ENCODE measurements at places on chromosomes 1 and 21.

DNA sequence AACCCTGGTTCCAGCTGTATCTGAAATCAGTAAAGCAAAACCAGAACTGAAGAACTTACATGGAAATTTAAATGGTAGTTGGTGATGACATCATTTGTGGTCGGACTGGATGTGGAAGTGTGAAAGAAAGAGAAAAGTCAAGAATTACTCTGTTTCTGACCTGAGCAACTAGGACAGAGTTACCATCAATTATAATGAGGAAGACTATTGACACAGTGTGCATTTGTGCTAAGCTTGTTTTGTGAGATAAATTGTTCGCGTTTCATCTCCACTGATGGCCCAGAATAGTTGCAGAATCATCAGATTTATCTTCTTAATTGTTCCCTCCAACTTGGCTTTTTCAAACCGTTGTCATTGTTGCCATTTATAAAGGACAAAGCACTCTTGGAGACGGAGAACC lies 410.6 kb upstream of the DEPDC1 start:
- DNase-seq, result no peak

DNA sequence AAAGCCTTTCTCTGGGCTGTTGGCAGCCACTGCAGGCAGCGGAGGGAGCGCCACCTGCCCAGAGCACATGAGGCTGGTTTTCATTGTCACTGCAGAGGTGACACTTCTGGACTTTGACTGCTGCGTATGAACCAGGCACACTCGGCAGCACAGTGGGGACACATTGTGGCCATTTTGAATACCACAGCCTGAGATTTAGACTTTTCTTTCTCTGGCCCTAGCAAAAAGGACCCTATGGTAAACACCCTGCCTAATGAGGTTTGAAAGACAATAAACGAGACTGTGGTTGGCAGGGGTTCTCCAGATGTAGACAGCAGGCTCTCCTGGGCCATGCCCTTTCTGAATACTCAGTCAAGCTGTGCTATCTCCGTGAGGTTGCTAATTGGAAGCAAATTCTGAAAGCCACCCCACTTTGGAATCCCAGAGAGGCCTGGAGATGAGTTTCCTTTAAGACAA lies 12.0 kb upstream of the KCNE2 start:
- DNase-seq, result no peak

DNA sequence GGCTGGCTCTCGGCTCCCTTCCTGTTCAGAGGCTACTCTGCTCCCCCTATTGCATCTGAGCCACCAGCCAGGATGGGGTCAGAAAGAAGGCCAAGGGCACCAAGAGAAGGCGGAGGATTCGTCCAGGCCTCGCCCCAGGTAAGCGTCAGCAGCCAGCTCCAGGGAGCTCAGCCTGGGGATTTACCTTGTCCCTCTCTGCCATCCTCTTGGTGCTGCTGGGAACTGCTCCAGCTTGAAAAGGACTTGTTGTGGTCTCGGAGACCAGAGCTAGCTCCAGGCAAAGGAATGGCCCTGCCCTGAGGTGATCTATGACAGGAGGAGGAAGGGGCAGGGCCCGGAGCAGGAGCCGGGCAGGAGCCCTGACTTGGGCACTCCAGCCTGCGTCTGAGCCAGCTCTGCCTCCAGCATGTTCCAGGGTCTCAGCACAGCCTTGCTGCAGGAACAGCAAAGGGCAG lies 113.7 kb upstream of the IFFO2 start:
- DNase-seq, result no peak

DNA sequence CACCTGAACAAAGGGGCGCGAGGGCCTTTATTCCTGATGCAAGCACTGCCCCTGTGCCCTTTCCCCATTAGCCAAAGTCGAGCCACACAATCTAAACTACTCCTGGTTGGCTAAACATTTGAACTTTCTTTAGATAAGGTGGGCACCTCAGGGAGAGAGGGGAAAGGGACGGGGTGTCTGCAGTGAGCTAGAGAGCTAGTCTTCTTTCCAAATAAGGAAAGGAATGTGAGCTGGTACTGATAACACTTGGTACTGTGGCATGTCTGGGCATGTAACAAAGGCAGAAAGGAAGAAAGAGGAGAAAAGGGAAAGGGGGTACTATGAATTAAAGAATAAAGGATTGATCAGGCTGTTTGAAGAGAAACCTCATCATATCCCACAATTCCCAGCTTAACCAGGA lies 62.8 kb downstream of the OVGP1 start:
- DNase-seq, result no peak

- DNase-seq, result peak; percentile 70
Observed at GRCh38 chr1:118973531-118974137, 14.5 kb downstream of the TBX15 start.

DNA sequence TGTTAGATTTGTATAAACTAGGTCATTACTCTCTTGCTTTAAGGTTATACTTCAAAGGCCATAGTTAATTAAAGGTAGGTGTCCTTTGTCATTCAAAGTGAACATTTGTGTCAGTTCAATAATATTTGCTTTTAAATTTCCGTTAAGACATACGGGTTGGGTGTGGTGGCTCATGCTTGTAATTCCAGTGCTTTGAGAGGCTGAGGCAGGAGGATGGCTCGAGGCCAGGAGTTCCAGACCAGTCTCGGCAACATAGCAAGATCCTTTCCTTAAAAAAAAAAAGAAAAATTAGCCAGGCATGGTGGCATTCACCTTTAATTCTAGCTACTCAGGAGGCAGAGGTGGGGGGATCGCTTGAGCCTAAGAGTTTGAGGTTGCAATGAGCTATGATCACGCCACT lies 80.4 kb downstream of the KIF26B start:
- DNase-seq, result no peak

DNA sequence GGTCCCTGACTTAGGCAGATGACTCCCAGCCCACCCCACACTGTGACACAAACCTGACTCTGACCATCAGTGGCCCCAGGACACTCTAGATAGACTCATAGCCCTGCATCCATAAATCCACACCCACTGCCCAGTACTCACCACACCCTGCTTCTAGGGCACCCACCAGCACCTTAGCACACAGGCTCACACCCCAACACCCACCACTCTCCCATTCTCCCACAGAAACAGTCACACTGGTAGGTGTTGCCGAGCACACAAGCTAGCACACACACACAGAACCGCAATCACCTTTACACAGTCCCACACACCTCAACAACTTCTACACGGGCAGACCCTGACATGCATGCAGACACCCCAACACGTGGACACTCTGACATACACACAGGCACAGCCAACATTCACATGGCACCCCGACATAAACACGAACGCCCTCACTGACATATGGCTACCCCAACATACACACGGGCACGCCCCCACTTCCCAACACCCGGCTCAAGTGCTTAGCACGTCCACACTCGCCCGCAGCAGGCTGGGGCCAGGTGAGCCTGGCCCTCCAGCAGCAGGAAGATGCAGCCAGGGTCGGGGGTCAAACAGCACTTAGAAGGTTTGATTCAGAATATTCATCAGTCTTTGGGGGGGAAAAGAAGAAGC lies 105.5 kb upstream of the TARDBP start:
- no peak for DNase-seq

DNA sequence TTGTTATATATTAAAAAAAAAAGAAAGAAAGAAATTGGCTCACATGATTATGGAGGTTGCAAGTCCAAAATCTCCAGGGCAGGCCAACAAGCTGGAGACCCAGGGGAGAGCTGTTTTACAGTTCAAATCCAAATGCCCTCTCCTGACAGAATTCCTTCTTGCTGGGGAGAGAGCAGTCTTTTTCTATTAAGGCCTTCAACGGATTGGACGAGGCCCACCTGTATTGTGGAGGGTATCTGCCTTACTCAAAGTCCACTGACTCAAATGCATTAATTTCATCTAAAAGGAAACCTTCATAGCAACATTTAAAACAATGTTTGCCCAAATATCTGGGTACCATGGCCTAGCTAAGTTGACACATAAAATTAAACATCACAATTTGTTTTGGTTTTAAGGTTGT lies 56.9 kb upstream of the TRIM67 start:
- DNase-seq, result no peak

- peak; percentile 33 for DNase-seq
Observed at GRCh38 chr1:41856944-41857285, 61.8 kb downstream of the HIVEP3 start.

- DNase-seq, result no peak
Observed at GRCh38 chr1:155913969-155914757, 3.0 kb upstream of the RIT1 start.

GRCh38 chr1:228851618-228852017 lies 116.3 kb downstream of the RHOU start:
- DNase-seq, result no peak

DNA sequence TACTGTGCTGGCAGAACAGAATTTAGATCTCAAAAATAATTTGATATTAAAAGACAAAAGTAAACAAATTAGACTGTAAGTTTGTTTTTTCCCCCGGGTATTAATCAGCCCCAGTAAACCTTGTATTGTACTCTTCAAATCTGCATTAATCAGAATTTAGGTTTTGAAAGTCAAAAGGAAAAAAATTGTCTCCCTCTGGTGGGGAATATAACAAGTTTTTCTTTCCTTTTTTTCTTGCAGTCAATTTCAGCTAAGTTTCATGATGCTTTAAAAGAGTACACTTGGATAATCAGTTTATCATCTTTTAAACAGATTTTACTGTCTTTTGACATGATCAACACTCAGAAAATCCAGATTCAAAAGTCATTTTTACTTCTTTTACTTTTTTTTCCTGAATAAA lies 134.5 kb upstream of the PKN2 start:
- no peak for DNase-seq

- no peak for DNase-seq
Observed at GRCh38 chr1:176934370-176934769, 230.1 kb downstream of the ASTN1 start.

GRCh38 chr1:150537732-150538684 lies 11.2 kb upstream of the ADAMTSL4 start:
- peak; percentile 55 for DNase-seq

- DNase-seq, result peak; percentile 47
Observed at GRCh38 chr1:64956010-64956640, 10.2 kb downstream of the JAK1 start.

DNA sequence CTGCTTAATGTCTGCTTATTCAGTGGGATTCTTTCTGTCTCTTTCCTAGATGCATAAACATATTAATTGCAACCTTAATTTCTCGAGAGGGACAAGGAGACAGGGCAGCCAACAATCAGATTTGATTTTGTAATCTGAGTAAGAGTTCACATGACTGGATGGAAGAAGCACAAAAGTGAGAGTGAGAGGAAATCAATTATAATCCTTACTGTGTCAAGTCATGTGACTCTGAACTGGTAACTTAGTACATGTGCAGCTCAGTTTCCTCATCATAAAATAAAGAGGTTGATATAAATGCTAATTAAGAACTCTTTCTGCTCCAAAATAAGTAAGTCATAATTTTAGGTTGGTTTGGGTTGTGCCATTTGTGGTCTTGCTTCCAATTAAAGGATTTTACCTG lies 439.5 kb downstream of the AMY1C start:
- DNase-seq, result no peak

- DNase-seq, result no peak
Observed at GRCh38 chr1:88697503-88697902, 13.4 kb downstream of the PKN2 start.

- no peak for DNase-seq
Observed at GRCh38 chr1:219124163-219124562, 49.5 kb upstream of the LYPLAL1 start.

- no peak for DNase-seq
Observed at GRCh38 chr1:84691122-84691783, 992 bp upstream of the SSX2IP start.

DNA sequence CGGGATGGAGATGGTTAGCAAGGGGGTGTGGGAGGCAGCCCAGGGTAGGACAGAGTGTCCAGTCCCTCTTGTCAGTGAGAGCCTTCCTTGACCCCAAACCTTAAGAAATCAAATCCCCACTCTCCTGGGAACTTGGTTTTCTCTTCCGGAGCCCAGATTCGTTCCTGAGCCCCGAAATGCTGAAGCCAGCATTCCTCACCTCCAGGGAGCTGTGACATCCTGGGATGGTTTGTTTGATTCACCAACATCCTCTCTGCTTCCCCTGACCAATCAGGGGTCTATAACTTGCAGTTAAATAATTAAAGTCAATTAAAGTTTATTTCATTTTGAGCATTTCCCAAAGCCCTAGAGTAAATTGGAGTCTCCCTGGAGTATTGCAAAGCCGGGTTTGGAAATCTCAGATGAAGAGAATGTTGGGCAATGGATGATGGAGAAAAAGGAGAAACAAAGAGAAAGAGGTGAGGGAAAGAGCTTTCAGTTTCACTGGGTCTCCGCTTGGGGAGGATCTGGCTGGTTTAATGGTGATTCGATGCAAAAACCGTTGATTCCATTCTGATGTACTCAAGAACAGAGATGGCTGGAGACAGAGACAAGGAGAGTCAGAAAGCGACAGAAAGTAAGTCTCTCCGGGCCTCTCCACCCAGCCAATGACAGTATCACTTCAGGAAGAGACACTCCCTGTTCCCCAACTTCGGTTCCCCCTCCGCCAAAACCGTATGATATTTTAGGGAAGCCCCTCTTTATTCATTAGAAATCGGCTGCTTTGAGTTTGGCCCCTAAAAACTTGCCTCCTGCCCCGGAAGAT lies 12.8 kb upstream of the ALX3 start:
- DNase-seq, result no peak

GRCh38 chr1:155522069-155522468 lies 40.5 kb downstream of the ASH1L start:
- DNase-seq, result no peak

DNA sequence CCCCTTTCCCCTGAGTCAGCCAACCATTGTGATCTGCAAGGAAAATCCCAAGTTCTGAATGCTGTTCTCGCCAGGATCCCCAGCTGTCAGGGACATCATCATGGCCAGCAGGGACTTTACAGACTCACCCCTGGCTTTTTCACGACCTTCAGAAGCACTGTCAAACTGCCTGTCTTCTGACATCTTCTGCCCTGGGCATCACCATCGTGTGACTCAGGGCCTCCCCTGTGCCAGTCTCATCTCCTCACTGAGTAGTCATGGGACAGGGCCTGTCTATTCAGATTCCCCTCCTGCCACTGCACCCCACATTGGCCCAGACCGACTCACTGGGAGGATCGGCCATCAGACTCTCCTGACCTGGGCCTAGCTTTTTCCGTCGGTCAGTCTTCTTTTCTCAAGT lies 72.5 kb upstream of the VAMP3 start:
- no peak for DNase-seq

GRCh38 chr1:30852026-30852425 lies 56.5 kb downstream of the SDC3 start:
- DNase-seq, result no peak

- DNase-seq, result no peak
Observed at GRCh38 chr21:38903690-38904139, 98.0 kb downstream of the ETS2 start.

- DNase-seq, result no peak
Observed at GRCh38 chr1:179958359-179958758, 3.7 kb downstream of the CEP350 start.

DNA sequence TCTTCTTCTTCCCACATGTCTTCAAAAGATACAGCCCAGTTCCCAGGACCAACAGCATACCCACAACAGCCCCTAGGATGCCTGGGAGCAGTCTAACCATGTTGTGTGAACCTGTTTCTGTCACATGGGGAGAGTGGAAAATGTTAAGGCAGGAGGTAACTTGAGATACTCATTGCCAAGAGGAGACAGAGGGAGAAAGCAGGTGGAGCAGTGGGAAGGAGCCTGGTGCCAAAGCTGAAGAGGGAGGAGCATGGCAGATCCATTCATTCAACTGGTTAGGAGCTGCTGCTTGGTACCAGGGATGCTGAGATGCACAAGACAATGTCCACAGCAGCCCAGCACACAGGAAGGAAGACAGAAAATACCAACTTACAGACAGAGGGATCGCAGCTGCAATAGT lies 149.8 kb upstream of the ETV3 start:
- DNase-seq, result no peak

GRCh38 chr1:180131510-180131909 lies 23.2 kb upstream of the QSOX1 start:
- DNase-seq, result peak; percentile 51

Data from fibroblast of the conjunctiva (primary cell).